NCI-H2227 treated with DMSO at 0.1 percent for 48 hours (cell line): ENCODE measurements at places on chromosomes 1 and 21.

DNA sequence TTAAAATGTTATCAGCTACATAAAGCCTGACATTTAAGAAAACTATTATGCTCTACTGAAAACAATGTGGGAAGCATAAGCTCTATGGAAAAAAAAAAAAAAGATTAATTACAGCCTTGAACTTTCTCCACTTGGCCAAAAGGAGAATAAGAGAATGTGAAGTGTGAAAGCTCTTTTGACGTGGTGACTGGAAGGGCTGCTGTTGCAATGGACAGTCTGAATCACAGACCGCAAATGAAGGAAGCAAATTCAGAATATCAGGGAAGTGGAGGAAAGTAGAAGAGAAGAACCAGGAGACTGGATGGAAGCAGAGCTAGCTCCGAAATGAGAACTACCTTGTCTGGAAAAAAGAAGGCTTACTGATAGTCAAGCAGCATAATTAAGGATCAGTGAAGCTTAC is 106.8 kb downstream of the AK5 start:
- no peak for DNase-seq

GRCh38 chr1:20262810-20263534 is 27.7 kb upstream of the VWA5B1 start:
- DNase-seq = no peak

- DNase-seq = no peak
Measured at GRCh38 chr1:166378805-166379204, 212.0 kb upstream of the FAM78B start.

GRCh38 chr1:54922921-54923421 is 36.0 kb upstream of the DHCR24 start:
- no peak for DNase-seq

DNA sequence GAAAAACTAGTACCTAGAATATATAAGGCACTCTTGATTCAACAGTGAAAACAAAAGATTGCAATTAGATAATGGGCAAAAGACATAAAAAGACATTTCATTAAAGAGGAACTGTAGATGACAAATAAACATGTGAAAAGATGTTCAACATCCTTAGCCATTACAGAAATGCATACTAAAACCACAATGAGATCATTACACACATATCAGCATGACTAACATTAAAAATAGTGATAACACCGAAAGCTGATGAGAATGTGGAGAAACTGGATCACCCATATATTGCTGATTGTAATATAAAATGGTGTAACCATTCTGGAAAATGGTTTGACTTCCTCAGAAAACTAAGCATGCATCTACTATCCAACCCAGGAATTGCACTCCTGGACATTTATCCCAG is 340.3 kb downstream of the SEC16B start:
- DNase-seq = no peak

GRCh38 chr1:67434491-67434890 is 4.3 kb upstream of the SERBP1 start:
- no peak for DNase-seq

DNA sequence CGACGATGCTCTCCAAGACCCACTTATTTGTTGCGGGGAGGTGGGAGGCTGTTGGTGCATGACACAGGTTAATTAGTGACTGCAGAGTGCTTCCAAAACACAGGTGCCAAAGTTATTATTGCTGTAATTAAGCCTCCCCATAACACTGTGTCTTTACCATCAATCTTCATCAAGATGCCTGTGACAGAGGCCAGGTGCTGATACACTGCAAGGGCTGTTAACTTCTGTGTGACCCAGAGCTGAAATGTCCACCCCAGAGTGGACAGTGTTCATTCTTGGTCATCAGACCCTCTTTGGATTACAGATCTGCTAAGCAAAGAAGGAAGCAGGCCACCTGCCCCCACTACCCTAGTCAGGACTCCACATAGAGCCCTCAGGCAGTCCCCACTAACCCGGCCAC is 55.5 kb downstream of the CAPN8 start:
- DNase-seq = no peak

DNA sequence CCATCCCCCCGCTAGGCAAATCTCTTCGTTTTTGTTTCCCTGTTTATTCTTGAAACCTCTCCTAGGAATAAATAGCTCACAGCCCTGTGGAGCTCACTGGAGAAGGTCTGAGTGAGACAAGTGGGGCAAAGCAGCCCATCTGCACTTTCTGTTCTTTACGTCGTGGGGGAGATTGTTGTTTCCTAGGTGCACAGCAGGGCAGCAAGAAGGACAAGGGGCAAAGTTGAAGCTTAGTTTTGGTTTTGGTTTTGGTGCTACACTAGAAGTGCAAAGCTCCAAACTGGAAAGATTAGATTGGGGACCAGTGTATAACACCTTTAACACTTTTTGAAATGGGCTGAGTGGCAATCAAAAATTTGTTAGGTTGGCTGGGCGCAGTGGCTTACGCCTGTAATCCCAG is 76.6 kb downstream of the GPR88 start:
- DNase-seq = no peak

DNA sequence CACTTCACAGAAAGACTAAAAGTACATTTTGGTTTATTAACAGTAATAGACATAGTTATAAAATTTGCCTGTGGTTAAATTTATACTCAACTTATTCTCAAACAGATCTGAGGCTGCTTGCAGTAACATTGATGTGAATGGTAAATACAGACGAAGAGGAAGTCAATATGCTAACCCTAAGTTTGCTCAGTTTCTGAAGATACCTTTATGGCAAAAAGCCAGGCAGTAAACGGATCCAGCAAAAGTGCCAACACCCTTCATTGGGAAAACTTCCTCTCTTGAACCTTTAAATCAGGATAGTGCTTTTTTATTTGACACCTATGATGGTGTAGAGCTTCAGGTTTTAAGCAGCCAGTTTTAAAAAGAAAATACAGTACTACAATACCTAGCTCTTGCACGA is 16.6 kb upstream of the CCDC181 start:
- DNase-seq = no peak

DNA sequence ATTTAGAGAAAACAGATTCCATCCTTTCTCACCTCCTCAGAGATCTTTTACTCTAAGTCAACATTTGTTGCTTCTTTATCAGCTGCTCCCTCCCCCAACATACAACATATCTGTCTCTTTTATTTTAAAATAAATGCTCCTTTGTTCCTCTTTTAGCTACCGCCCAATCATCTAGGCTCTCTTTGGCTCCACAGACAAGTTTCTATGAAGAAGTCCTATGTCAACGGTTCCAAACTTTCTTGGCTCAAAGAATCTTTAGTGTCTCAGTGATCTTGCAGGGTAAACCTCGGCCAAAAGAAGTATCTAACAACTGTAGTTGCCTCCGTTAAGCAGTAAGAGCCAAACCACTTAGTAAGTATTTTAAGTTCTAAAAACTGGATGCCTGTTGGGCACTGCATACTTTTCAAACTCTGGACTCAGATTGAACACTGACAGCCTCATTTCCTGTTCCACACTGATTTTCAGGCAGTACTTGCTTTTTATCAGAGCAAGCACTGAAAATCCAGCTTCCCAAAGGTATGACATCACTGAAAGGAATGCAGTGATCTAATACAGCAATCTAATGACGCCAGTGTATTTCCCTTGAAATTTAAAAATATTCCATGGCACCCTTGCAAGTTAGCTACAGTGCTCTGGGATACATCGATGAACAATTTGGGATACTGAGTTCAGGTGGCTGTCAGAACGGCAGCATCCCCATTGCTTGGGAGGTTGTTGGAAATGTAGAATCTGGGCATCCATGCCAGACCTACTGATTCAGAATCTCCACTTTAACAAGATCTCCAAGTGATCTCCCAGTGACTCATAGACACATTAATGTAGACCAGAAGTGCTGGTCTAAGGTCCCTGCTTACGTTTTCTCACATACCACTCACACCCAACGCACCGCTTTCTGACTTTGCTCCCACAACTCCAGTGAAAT is 26.8 kb downstream of the EGLN1 start:
- DNase-seq = no peak

DNA sequence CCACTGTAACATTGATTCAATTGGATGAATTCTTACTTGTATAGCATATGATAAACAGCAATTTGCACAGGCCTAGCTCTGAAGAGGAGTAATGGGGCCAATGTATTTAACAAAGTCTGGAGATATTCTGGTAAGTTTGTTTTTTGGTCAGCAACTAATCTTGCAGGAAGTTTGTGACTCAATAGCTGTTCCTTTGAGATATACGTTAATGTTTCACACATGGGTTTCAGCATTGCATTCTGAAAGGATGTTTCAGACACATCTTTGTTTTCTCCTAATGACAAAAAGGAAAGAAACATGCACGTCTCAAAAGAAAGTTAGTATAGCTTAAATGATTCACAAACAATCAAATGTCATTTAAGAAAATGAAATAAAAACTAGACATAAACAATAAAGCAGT is 49.0 kb downstream of the LTN1 start:
- no peak for DNase-seq

- DNase-seq = no peak
Measured at GRCh38 chr1:228903434-228904071, 168.3 kb downstream of the RHOU start.

DNA sequence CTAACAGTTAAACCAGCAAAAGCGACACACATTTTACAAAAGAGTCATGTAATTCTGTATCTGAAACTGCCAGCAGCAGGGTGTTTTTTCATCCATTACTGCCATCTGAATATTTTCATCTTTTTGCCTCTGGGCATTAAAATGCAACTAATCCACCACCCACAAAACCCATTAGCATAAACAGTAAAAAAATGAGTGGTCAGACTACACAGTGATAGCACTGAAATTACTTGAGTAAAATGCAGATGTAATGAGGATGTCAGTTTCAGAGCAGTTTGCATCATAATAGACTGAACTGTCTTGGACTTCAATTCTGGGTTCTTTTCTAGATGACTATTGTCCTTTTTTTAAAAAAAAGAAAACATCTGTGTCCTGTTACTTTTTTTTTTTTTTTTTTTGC is 132.3 kb downstream of the GABPA start:
- no peak for DNase-seq

GRCh38 chr21:29379517-29380054 is 80.9 kb downstream of the BACH1 start:
- DNase-seq = no peak

DNA sequence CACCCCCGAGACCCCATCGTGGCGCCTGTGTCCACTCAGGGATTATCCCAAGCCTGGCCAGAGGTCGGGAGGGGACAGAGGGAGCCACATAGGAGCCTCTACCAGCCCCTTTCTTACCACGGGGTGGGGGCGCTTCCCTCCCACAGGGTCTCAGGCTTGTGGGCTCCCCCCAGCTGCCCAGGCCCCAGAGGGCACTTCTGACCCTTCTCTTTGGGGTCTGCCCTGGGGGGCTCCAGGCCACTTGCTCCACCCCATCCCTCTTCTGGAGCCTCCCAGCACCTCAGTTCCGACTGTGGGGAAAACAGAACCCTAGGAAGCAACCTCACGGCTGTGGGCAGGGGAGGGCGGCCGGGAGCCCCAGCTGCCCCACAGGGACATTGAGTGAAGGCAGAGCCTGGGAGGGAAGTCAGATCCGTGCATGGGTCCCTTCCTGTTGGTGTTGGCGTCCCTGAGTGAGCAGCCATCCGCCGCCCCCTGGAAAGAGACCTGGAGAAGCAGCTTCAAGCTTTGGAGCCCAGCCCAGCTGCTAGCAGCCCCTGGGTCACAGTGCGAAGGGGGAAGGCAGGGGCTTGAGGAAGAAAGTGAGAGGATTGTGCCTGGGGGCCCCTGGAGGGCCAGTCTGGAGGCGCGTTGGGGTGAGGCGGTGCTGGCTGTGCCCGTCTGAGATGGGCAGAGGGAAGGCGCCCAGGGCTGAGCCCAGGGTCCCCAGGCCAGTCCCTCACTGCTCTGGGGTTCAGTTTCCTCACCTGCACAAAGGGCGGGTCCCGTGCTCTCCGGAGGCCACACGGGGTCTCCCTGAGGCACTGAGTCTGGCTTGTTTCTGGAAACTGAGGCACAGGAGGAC is 22.1 kb downstream of the RRP1 start:
- no peak for DNase-seq

- no peak for DNase-seq
Measured at GRCh38 chr1:27133991-27134390, 20.9 kb downstream of the SLC9A1 start.

DNA sequence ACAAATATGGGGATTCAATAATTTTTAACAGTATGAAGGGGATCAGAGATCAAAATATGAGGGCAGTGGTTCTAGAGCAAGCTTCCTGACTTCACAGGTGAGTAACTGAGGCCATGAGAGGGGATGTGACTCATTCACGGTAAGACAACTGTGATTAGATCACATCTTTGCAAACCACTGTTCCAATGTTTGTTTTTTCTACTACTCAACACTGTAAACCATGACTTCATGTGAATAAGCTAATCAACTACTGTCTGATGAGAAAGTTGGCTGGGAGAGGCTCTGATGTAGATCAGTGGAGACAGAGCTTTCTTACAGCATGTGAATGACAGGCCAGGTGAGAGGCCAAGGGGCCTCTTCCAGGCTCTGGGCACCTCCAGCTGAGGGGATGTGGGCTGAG is 84.7 kb downstream of the BRINP2 start:
- no peak for DNase-seq

- DNase-seq = no peak
Measured at GRCh38 chr1:243513726-243514491, 258.1 kb downstream of the SDCCAG8 start.

DNA sequence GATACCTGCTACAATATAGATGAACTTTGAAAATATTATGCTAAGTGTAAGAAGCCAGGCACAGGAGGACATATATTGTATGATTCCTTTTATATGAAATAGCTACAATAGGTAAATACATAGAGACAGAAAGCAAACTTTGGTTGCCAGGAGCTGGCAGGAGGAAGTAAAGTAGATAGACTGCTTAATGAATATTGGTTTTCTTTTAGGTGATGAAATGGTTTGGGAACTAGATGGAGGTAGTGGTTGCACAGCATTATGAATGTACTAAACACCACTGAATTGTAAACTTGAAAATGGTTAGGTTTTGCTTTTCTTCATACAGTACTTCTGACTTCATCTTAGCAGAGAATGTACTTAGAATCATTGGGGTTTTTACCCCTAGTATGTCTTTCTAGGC is 21.5 kb downstream of the ABCB10 start:
- no peak for DNase-seq
